ENCODE measurements at places on chromosomes 11 and 22. TPM values are rescaled to one million over a fixed set of nuclear protein-coding genes. Genes with fewer than 3 reads are reported as not detected.

- DNase-seq = no peak
These were observed 37.7 kb downstream of the EIF4ENIF1 start for GRCh38 chr22:31451709-31452571.

DNA sequence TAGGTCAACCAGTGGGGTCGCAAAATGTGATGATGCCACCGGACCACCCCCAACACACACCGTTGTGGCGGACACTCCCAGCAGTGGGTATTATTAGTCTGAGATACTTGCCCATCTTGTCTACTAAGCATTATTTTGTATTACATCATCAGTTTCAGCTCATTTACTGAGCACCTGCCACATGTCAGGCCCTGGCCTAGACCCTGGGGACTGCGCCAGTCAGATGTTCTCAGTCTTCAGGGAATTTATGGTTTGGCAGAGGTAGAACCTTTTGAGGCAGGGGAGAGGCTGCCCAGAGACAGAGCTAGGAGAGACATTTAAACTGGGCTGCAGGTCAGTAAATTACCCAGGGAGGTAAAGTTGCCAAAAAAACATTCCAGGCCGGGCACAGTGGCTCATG, 43.1 kb upstream of the GCAT start:
- no peak for DNase-seq

DNA sequence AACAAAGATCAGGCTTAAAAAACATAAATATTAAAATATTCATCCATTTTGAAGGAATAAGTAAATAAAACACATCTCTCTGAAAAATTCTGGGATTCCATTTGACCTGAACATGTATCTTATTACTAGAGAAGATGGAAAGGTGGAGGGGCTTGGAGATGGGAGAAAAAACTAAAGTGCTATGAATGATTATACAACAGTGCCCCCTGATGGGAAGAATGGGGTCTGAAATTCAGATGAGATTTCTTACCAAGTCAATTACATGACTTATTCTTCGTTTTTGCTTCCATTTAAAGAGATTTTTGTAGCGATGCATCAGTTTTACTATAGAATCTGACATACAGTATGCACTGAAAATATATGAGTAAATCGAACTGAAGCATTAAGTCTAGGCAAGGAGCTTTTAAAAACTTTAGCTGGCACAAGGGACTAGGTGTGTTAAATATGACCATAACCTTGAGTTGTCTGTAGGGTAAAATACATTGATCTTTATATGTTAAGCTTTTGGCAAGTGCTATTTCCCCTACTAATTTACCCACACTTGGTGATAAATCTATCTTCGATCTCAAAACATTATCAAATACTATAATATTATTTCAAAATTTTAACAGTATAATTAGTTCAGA, 718.8 kb downstream of the CNTN5 start:
- no peak for DNase-seq

Gene EEF1G
- total RNA-seq = 1,779 TPM
